ENCODE measurements at places on chromosomes 4 and X.

DNA sequence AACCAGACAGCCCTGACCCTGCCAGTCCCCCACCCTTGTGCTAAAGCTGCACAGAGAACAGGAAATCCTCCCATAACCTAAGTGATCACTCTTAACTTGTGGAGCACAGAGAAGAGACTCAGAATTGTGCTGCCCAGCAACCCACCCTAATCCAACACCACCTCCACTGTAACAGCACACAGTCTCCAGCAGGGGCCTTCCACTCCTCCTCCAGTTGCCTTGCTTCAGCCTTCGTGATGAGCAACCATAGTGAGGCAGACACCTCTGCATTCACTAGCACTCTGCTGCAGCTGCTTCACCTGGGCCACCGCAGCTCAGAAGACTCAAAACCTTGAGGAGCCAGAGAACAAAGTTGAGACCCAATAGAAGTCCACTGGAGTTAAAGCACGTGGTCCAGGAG, 7.9 kb upstream of the UGT2B4 start:
- no peak for DNase-seq

DNA sequence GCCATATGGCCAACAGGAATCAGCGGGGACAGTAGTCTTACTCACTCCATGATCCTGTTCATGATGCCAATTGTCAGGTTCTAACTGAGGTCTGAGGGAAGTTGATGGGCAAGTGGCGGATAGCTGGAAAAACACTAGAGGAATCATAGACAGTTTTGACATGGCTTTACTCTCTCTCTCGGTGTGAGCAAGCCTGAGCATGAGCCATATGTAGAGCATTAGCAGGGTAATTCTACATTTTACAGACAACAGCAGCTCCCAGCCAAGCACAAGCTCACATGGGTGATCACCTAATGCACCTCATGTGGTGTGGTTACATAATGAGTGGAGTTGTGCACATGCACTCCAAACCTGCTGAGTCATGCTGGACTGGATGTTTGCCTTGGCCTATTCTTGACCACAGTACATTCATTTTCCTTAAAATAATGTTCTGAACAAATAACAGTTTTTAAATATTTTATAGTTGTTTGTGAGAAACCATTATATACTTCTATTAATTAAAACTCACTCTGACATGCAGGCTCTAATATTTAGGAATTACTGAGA, 429.2 kb downstream of the GPAT3 start:
- no peak for DNase-seq

GRCh38 chr4:101706535-101707057, 83.9 kb upstream of the BANK1 start:
- no peak for DNase-seq

DNA sequence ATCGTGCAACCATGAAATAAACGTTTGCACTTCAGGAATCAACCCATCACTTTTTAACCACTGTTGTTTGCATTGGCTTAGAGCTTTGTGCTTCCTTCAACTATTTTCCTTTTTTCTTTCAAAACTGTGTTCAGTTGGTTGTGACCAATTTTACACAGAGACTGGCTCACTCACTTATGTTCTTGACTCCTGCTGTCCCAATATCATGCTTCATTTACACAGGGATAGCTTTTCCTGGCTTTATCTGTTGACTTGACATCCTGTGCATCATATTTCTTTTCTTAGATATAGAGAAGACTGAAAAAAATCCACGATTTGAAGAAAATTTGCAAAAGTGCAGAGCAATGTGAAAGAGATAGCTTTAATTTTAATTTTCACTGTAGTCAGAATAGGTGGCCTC, 38.8 kb downstream of the REPS2 start:
- no peak for DNase-seq

DNA sequence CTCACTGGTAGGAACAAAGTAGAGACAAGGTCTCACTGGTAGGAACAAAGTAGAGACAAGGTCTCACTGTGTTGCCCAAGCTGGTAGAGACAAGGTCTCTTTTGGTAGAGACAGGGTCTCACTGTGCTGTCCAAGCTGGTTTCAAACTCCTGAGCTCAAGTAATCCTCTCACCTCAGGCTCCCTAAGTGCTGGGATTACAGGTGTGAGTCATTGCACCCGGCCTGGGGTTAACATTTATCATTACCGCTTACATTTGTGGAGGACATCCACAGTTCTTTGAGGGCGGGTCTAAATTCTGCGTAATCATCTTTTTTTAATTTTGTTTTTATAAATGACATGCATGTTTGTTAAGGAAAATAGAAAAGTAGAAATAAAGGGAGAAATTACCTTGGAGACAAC, 12.0 kb downstream of the RAB33B start:
- no peak for DNase-seq

DNA sequence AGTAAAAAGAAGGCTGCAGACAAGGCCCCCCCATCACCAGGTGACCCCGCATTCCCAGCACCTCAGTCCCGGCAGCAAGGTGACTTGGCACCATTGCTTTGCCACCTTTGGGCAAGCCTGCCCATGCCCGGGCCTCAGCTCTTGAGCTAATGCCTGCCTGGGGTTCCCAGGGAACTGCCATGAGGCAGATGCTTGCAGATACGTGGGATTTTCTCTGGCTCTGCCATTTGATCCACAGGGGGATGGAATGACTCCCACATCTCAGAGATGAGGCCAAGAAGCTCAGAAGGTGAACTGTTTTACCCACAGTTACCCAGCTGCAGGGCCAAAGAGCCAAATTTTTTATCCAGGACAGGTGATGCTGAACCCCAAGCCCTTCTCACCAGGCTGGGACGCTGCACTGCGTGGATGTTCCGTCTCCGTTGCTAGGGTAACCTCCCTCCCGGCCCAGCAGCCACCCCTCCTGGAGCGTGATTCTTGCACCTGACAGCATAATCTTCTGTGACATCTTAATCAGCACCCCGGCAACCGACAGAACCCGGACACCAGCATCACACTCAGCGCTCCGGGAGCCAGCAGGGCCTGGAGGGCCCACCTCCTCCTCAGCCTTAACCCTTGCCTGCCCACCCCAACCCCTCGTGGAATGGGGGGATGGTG, 15.7 kb upstream of the MSX1 start:
- DNase-seq, result no peak

GRCh38 chr4:161714022-161714751, 449.6 kb downstream of the FSTL5 start:
- no peak for DNase-seq

- DNase-seq, result no peak
Observed at GRCh38 chr4:170652571-170652970, 562.8 kb upstream of the AADAT start.

GRCh38 chr4:93740890-93741289, 87.7 kb upstream of the ATOH1 start:
- DNase-seq, result no peak

- DNase-seq, result no peak
Observed at GRCh38 chrX:67692246-67692645, 148.4 kb downstream of the AR start.

DNA sequence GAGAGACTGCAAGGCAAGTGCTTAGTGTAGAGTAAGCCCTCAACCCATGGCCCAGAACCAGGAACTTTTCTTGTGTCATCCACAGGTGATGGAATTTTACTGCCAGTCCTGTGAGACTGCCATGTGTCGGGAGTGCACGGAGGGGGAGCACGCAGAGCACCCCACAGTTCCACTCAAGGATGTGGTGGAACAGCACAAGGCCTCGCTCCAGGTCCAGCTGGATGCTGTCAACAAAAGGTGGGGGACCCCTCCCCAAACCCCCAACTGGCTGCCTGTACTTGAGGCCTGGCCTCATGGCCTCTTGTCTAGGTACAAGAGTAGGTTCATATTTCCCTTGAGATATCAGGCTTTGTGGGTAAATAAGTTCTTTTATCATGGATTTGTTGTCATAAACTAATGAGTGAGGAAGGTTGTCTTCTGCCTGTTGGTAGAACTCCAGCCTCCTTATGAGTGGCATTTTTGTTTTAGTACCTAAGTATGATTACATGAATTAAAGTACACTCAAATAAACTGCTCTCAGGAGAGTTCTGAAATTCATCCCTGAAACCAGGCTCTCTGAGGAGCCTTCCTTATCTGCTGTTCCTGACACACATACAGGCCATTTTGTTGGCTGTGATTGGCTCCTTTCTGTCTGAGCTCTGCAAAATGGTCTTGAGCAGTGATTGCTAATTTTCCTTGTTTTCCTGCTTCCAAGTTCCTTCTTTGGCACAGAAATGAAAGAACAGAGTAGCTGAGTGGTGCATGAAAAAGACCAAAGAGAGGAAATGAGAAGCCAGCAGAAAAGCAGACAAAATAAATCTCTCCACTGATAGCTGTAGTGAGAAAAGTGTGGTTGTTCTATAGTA, 51.4 kb upstream of the MND1 start:
- DNase-seq, result no peak

DNA sequence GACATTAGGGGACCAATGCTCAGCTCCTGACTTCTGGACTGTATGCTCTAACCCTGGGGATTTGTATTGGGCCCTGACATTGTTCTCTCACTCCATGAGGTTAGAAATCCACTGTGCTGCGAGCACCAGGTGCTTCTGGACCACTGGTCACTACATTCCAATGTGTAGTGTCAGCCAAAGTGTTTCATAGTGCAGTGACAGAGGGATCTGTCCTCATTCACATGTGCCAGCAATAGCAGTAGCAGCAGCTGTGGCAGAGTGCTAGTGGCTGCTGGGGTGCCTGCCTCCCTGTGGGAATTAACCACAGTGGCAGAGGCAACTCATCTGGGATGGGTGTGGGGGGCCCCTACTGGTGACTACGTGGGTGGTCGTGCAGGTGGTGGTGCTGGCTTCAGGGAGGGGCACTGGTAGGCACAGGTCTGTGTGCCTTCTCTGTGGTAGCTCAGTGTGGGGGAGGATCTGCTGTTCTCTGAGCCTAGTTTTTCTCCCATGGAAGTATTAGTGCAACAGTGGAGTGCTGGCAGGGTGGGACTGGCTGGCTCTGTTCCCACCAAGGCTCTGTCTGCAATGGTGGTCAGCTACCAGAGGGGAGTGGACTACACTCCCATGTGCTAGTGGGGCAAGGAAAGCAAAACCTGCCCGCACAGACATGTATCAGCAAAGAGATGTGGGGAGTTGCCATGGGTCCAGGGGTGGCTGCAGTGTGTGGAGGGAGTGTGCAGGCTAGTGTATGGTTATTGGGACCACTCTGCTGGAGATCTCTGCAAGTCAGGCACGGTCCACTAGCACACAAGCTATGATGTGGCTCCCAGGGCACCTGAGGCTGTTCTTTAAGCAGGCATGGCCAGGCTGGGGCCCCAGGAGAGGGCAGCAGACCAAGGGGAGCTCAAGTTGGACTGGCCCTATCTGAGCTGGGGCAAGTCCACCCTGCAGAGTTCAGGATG, 78.5 kb downstream of the SCLT1 start:
- no peak for DNase-seq

DNA sequence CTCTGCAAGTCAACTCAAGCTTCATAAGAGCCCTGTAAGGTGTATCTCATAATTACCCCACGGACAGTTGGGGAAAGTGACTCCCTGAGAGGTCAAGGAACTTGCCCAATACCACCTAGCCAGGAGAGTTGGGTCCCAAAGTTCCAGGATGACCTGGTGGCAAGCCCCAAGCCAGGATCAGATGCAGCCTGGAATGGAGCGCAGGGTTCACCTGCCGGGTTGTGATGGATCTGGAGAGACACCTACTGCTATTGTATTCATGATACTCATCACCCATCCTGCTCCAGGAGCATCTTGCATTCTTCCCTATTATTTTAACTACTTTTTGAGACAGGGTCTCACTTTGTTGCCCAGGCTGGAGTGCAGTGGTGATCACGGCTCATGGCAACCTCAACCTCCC, 36.1 kb downstream of the ZBTB49 start:
- no peak for DNase-seq

DNA sequence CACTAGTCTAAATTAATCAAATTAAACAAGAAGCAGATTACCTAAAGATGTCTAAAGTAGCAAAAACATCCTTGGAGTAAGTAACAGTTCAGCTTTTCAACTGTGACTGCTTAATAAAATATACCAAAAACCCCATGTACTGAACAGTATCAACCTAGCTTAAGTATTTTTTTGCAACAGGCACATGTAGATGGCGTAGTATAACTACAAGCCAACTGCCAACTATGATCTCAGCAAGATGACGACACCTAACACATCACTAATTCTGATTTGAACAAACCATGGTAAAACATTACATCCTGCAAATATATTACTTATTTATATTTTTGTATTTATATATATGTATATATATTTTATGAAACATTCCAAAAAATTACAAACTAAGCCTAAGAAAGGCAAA, 24.5 kb downstream of the DHX15 start:
- no peak for DNase-seq

DNA sequence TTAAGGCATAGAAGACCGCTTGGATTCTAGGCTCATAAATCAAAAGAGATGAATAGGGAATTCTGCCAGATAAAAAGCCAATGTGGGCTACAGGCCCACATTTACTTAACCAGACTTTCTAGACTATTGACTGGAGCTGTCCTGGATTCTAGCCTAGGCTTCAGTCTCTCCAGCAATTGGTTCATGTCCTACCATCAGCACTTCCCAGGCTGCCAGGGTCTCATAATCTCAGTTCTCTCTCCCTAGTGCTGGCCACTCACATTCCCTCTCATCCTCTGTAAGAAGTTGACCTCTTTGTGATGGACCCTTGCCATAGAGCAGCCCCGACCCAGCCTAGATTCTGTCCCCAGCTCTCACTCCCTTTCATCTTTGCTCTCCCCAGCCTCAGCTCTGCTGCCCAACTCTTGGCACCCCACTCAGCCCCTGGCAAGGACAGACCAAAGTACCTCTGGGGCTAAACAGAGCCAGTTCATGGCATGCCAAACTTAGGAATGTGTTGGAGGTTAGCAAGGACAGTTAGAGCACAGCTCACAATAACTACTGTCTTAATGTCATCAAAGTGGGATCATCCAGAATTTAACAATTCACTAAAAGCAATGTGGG, 396.2 kb downstream of the INPP4B start:
- no peak for DNase-seq

DNA sequence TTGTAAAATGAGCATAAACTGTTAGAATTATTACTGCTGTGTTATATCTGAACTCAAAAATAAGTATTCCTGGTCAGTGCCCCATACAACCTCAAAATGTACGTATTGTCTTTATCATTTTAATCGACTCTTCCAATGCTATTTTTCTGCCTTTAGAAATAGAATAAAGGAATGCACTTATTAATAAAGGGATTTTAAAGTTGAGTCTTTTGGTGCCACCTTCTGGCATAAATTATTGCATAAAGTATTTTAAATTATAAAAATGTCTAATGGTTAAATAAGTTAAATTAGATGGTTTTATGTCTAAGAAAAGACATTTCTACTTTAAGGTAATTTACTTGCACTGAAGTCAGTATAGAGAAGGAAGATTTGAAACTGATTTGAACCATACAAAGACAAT, 424.0 kb upstream of the NDST4 start:
- DNase-seq, result no peak
